Astrocyte (in vitro differentiated cells and primary cell): ENCODE measurements at places on chromosomes 4 and X. TPM values are rescaled to one million over a fixed set of nuclear protein-coding genes. Genes with fewer than 3 reads are reported as not detected.

DNA sequence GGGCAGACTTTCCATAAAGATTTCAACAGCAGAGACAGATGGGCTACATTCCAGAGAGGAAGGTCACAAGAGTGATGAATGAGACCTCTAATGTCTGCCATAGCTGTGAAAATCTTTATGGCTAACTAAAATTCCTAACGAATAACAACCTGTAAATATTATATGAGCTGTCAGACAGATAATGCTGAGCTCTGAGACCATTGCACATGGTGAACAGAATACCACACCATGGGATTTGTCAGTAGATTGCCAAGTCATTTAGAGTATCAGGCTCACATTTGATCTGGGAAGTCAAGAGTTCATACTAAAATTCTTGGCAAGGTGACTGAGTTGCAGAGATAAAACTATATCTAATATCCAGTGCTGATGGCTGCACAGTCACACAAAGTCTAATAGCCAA, 259.2 kb upstream of the FTHL17 start:
- H3K4me3 ChIP-seq, result no peak overlapping the region
- no peaks in the 10 kb centered on the region for H3K27me3 ChIP-seq
- H3K36me3 ChIP-seq, result no peaks in the 10 kb centered on the region
- no peak overlapping the region for H3K27ac ChIP-seq
- H3K4me1 ChIP-seq, result peaks cover 3% of the 10 kb centered on the region

GRCh38 chr4:180542445-180543100, 1700.6 kb upstream of the TENM3 start:
- no peaks in the 10 kb centered on the region for H3K36me3 ChIP-seq
- H3K4me3 ChIP-seq, result no peak overlapping the region
- peak overlapping the region; percentile 18 for H3K27ac ChIP-seq
- H3K27me3 ChIP-seq, result no peaks in the 10 kb centered on the region
- DNase-seq, result peak; percentile 98

GRCh38 chrX:64977830-64978229, 1.6 kb upstream of the ZC4H2 start:
- no peak overlapping the region for H3K27ac ChIP-seq
- no peaks in the 10 kb centered on the region for H3K4me1 ChIP-seq
- no peak overlapping the region for H3K4me3 ChIP-seq
- DNase-seq, result no peak

The RIPPLY1 gene
- not detected in 2 replicates for total RNA-seq

The CXCL10 gene
- 12.9 and 16.6 TPM in 2 replicates for total RNA-seq

The DACH2 gene
- total RNA-seq, result 0.12 and 0.16 TPM in 2 replicates

DNA sequence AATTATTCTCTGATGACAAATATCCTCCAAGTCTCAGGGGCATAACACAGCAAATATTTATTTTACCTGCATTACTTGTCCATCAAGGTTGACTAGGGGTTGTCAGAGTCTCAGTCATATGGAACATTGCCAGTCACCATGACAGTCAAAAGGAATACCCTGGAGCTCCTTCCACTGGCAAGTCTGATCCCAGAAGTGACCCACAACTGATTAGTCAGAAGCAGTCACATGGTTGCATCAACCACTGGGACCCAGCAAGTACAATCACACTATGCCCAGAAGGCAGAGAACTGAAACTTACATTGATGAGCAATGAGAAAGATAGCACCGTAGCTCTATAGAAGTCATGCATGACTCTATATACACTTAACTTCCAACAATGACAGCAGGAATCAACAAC, 41.9 kb upstream of the SOD3 start:
- H3K4me3 ChIP-seq, result no peak overlapping the region
- DNase-seq, result no peak
- no peaks in the 10 kb centered on the region for H3K27me3 ChIP-seq
- H3K36me3 ChIP-seq, result no peaks in the 10 kb centered on the region
- no peaks in the 10 kb centered on the region for H3K4me1 ChIP-seq

The KLKB1 gene
- 0.31 TPM in 1 of 2 replicates, not detected in the other for total RNA-seq

DNA sequence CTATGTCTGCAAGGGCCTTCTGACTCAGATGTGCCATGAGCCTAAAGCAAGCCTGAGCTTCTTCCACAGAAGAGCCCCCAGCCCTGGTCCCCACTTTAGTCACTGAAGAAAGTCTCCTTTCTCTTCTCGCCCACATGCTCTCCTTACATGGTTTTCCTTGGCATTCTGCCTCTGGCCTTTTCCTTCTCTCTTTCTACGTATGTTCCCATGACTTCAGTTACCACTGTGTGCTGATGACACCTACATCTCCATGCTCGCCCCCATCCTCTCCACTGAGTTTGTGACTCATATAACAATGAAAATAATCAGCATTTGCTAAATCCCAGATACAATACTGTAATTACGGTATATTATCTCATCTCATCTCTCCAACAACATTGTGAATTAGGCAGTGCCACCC, 149.3 kb downstream of the AMMECR1 start:
- H3K27ac ChIP-seq, result peak overlapping the region; percentile 84
- peaks cover 13% of the 10 kb centered on the region for H3K4me1 ChIP-seq
- DNase-seq, result peak; percentile 86
- H3K27me3 ChIP-seq, result no peaks in the 10 kb centered on the region
- no peaks in the 10 kb centered on the region for H3K36me3 ChIP-seq

DNA sequence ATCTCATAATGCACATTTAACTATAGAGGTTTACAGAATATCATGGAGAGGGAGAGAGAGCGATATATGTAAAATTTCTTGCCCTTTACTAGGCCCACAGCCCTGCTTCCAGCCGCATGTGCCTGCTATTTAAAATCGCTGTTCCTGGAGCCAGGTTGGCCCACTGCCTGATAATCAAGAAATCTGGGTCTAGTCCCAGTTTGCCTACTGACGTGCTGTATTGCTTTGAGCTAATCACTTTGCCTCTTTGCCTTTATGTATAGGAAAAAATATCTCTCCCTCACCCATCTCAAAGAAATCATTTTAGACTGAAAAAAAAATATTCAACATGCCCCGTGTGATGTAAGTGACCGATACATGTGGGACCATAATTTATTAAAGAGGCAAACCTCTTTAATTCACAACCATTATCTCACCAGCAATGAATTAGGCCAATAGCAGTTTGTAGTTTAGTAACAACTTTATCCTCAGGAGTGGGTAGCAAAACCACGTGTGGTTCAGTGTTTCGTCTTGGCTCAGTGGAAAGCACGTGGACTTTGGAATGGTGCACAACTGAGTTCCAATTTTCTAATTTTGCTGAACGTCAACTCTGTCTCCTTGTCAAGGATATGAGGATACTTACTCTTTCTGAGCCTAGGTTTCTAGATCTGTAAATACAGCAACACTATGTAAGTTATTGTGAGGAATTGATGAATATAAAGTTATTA, 62.6 kb downstream of the GRXCR1 start:
- no peaks in the 10 kb centered on the region for H3K4me1 ChIP-seq
- H3K36me3 ChIP-seq, result no peaks in the 10 kb centered on the region
- no peak overlapping the region for H3K4me3 ChIP-seq
- no peak overlapping the region for H3K27ac ChIP-seq
- no peaks in the 10 kb centered on the region for H3K27me3 ChIP-seq

The TEX11 gene
- not detected in 2 replicates for total RNA-seq

DNA sequence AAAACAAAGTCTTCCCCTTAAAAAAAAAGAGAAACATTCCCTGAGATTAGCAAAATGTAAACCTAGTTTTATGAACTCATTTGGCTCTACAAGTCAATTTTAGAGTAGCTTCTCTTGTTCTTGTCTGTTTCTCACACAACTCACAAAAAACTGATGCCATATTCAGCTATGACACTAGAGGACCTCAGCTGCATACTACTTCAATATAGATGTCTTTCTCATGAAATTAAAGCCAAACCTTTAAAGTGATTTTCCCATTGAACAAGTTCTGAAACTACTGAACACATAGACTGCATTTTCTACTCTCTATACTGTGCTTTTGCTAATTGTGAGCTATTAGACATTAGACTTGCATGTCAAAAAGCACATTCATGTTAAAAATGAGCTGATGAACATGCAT, 49.8 kb downstream of the TBCK start:
- no peaks in the 10 kb centered on the region for H3K27me3 ChIP-seq
- no peaks in the 10 kb centered on the region for H3K4me1 ChIP-seq
- no peaks in the 10 kb centered on the region for H3K36me3 ChIP-seq
- DNase-seq, result peak; percentile 35
- no peak overlapping the region for H3K27ac ChIP-seq

DNA sequence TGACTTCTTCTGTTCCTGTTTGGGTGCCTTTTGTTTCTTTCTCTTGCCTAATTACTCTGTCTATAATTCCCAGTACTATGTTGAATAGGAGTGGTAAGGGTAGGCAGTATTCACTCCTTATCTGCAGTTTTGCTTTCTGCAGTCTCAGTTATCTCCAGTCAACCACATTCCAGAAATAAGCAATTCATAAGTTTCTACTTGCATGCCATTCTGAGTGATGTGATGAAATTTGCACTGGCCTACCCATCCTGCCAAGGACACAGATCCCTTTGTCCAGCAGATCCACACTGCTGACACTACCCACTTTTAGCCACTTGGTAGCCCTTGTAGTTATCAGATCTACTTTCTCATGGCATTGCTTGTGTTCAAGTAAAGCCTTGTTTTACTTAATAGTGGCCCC, 971.6 kb upstream of the INTU start:
- peak; percentile 41 for DNase-seq
- H3K4me3 ChIP-seq, result no peak overlapping the region
- H3K27ac ChIP-seq, result no peak overlapping the region
- no peaks in the 10 kb centered on the region for H3K36me3 ChIP-seq

- peak overlapping the region; percentile 65 for H3K4me3 ChIP-seq
- peak overlapping the region; percentile 48 for H3K27ac ChIP-seq
- peaks cover 74% of the 10 kb centered on the region for H3K27me3 ChIP-seq
- peaks cover 7% of the 10 kb centered on the region for H3K4me1 ChIP-seq
- H3K36me3 ChIP-seq, result no peaks in the 10 kb centered on the region
- no peak for DNase-seq
Observed at GRCh38 chr4:84497504-84498202, 1.4 kb downstream of the NKX6-1 start.

GRCh38 chr4:121192480-121192879, 28.4 kb upstream of the TNIP3 start:
- H3K27ac ChIP-seq, result no peak overlapping the region
- no peaks in the 10 kb centered on the region for H3K36me3 ChIP-seq
- no peak overlapping the region for H3K4me3 ChIP-seq
- DNase-seq, result no peak
- no peaks in the 10 kb centered on the region for H3K4me1 ChIP-seq

DNA sequence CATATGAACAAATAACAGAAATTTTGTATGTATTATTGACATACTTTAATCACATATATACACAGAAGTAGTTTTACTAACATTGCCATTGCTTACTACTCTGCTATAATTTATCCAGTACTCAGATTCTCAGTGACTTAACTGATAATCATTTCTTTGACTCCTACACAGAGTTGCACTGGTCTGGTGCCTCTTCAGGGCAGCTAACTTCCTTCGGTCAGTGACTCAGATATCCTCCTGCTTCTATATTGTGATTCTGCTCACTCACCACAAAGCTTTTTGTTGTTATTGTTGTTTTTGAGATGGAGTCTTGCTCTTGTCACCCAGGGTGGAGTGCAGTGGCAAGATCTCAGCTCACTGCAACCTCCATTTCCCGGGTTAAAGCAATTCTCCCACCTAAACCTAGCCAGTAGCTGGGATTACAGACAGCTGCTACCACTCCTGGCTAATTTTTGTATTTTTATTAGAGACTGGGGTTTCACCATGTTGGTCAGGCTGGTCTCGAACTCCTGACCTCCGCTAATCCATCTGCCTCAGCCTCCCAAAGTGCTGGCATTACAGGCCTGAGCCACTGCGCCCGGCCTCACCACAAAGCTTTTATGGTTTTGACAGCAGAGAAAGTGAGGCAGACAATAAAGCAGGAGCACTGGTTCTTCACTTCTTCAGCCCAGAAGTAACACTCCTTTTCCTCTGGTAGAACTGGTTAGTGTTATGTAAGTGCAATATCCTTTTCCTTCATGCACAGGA, 499.3 kb downstream of the EPHA5 start:
- no peaks in the 10 kb centered on the region for H3K27me3 ChIP-seq
- no peak overlapping the region for H3K27ac ChIP-seq
- no peak for DNase-seq
- H3K4me3 ChIP-seq, result no peak overlapping the region

GRCh38 chrX:31178064-31178768, 106.4 kb upstream of the FTHL17 start:
- H3K27me3 ChIP-seq, result no peaks in the 10 kb centered on the region
- no peak overlapping the region for H3K27ac ChIP-seq
- H3K4me1 ChIP-seq, result no peaks in the 10 kb centered on the region
- H3K4me3 ChIP-seq, result no peak overlapping the region
- H3K36me3 ChIP-seq, result no peaks in the 10 kb centered on the region
- no peak for DNase-seq

GRCh38 chr4:122000849-122001248, 49.0 kb upstream of the TRPC3 start:
- H3K27me3 ChIP-seq, result peaks cover 5% of the 10 kb centered on the region
- no peaks in the 10 kb centered on the region for H3K36me3 ChIP-seq
- H3K4me3 ChIP-seq, result no peak overlapping the region
- H3K4me1 ChIP-seq, result no peaks in the 10 kb centered on the region
- H3K27ac ChIP-seq, result no peak overlapping the region

The TCEAL2 gene
- total RNA-seq, result 1.0 and 1.8 TPM in 2 replicates

The IL15 gene
- total RNA-seq, result 3.6 and 4.8 TPM in 2 replicates

GRCh38 chr4:15425520-15425919, 2.3 kb upstream of the C1QTNF7 start:
- H3K36me3 ChIP-seq, result no peaks in the 10 kb centered on the region
- H3K27me3 ChIP-seq, result no peaks in the 10 kb centered on the region
- peaks cover 1% of the 10 kb centered on the region for H3K4me1 ChIP-seq
- no peak overlapping the region for H3K4me3 ChIP-seq
- no peak overlapping the region for H3K27ac ChIP-seq
